ENCODE measurements at places on chromosomes 7 and 10. TPM values are rescaled to one million over a fixed set of nuclear protein-coding genes. Genes with fewer than 3 reads are reported as not detected.

DNA sequence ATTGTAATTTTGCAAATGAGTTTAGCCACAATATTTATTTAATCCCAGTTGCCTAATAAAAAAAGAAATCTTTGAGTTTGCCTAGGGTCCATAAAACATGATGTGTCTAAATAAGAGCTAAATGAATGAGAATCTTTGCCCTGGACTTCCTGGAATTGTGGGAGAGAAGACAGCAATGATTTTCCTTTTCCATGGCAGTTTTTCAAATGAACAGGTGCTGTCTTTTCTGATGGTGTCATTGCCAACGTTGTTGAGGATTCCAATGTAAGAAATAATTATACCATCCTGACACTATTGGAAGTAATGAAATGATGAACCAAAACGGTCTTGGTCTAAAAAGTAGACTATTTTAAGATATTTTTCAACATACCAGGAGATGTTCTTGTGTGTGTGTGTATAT is 984.7 kb upstream of the CELF2 start:
- no peaks in the 10 kb centered on the region for H3K27me3 ChIP-seq
- no peak for DNase-seq
- no peaks in the 10 kb centered on the region for H3K4me1 ChIP-seq
- H3K27ac ChIP-seq, result no peak overlapping the region
- no peaks in the 10 kb centered on the region for H3K36me3 ChIP-seq

GRCh38 chr10:43998021-43998809 is 349.5 kb upstream of the ZNF32 start:
- H3K27me3 ChIP-seq, result no peaks in the 10 kb centered on the region
- DNase-seq, result no peak
- no peak overlapping the region for H3K27ac ChIP-seq
- no peak overlapping the region for H3K4me3 ChIP-seq
- no peaks in the 10 kb centered on the region for H3K4me1 ChIP-seq
- no peaks in the 10 kb centered on the region for H3K36me3 ChIP-seq

DNA sequence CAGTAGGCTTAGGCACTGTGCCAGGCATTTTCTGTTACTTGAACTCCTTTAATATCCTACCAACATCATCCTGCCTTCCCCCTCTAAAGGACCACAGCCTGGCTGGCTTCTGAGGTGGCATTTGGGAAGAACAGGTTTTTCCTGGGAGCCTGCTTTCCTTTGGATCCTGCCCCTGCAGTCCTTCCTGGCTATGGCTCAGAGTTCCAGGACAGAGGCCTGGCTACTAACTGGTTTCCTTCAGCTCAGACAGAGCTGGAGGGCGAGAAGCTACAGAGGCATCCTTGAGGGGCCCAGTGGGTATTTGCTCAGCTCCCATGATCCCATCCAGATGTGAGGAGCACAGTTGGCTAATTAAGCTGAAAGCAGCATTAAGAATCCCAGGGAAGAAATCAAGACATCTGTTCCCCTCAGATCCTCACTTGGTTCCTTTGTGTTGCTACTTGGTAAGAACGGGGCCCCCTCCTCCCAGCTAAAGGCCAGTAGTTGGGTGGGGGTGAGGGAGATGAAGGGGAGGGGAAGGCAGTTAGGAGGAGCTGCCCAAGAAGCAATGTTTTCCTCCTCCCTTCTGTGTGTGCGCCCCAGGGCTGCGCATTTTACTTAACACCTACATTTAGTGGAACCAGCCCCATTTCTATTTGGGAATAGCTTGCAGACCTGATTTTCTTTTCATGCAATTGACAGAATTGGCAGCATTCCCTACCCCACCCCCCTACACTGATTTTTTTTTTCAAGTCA is 142.6 kb upstream of the SORCS3 start:
- H3K4me1 ChIP-seq, result peaks cover 6% of the 10 kb centered on the region
- no peaks in the 10 kb centered on the region for H3K27me3 ChIP-seq
- H3K4me3 ChIP-seq, result no peak overlapping the region
- DNase-seq, result no peak
- H3K27ac ChIP-seq, result no peak overlapping the region

Gene ABCB1
- 0.88 TPM for total RNA-seq

Gene KLF6
- 19.5 TPM for total RNA-seq

Data from H1 (cell line).